ENCODE measurements at places on chromosomes 11 and 22.

DNA sequence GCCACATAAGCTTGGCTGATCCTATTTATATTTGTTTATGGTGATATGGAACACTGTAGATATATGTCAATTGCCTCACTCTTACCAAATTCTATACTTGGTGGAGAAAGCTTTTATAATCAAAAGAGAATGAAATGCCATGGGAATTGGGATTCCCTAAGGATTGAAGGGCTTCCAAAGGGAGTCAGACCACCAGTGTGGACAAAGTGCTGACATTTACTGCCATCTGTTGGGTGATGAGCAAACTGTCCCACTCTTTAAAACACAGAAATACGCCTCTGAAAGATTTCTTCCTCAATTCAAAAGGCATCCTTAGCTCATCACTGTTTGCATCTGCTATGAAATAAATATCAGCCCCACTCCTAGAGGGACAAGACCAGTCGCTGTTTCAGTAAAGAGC lies 7.1 kb downstream of the SLC1A2 start:
- no peak for DNase-seq

GRCh38 chr22:42719133-42719532 lies 1.5 kb downstream of the A4GALT start:
- no peak for DNase-seq

DNA sequence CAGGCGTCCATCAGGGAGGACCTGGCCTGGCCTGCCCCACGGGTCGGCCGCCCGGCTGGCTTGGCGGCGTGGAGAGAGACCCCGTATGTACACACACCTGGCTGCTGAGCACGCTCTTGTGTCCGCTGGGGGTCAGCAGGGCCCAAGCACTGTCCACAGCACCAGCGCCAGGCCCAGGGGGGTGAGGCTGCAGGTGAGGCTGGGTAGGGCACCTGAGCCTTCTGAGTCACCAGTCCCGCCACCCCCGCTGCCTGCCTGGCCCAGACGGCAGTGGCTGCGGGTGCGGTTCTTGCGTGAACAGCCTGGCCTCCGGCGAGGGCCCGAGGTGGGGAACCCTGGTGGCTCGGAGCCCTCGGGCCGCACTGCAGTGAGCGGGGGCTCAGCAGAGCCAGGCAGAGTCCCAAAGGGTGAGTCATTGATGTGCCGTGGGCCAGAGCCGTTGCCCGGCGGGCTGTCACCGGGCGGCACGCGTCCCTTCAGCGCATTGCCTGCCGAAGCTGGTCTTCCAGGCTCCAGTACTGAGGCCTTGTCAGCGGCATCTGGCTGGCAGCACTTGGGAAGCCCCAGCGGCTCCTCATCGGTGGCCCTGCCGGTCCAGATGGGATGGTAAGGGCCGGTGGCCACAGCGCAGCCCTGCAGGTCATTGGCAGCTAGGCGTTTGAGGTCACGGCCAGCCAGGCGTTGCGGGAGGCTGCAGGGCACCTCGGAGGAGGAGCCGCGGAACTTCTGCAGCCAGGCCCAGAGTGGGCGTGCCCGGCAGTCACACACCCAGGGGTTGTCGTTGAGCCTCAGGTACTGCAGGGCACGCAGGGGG lies 26.3 kb downstream of the RTN4R start:
- DNase-seq, result no peak

- no peak for DNase-seq
These were observed 692.1 kb downstream of the NTM start for GRCh38 chr11:132062541-132062940.

DNA sequence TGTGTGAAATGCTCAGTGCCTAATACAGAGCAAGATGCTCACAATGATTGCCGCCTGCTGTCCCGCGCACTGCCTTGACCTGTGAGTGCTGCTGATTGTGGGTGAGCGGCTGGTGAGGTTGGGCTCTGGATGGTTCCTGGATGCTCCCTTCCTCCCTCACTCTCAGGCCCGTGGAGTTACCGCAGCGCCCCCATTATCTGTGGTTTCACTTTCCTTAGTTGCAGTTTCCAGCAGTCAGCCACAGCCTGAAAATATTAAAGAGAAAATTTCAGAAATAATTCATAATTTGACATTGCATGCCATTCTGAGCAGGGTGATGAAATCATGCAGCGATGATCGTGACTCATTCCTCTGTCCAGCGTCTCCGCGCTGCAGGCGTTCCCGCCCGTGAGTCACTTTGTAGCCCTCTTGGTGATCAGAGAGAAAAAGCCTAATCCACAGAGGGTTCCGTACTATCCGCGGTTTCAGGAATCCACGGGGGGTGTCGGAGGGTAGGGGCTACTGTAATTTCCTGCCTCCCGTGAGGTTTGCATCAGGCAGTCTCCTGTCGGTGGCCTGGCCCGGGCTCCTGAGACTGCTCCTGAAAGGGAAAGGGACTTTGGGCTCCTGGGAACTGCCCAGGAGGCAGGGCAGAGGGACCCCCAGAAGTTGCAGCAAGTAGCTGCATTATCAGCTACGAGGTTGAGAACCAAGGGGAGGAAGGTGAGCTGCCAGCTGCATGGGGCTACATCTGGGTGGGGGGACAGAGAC lies 10.6 kb downstream of the RPL3 start:
- no peak for DNase-seq

DNA sequence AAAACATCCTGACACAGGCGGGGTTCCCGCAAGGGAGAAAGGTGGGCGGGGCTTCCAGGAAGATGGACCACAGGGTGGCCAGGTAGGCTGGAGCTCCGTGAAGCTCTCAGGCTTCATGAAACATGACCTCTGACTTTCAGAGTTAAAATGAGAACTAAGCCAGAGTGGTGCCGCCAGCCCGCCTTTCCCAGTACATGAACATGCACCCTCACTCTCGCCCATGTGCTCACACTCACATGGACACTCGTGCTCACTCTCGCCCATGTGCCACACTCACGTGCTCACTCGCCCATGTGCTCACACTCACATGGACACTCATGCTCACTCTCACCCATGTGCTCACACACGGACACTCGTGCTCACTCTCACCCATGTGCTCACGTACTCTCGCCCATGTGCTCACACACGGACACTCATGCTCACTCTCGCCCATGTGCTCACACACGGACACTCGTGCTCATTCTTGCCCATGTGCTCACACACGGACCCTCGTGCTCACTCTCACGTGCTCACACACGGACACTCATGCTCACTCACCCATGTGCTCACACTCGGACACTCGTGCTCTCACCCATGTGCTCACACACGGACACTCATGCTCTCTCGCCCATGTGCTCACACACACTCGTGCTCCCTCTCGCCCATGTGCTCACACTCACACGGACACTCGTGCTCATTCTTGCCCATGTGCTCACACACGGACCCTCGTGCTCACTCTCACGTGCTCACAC lies 10.0 kb downstream of the RNH1 start:
- DNase-seq, result no peak

DNA sequence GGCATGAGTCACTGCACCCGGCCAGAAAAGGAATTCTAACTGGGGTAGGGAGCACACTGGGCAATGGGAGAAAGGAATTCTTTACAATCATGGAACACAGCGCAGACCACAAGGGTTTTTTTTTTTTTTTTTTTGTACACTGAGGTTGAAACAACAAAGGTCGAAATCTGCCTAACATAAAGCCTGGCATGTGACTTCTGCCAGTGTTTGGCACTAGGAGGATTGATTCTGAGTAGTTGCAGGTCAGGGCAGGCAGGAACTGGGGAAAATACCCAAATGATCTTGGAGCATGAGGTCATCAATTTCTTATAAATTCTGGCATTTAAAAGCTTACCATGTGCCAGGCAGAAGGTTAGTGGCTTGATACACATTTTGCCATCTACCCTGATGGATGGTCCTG lies 202.0 kb upstream of the SNX19 start:
- no peak for DNase-seq

DNA sequence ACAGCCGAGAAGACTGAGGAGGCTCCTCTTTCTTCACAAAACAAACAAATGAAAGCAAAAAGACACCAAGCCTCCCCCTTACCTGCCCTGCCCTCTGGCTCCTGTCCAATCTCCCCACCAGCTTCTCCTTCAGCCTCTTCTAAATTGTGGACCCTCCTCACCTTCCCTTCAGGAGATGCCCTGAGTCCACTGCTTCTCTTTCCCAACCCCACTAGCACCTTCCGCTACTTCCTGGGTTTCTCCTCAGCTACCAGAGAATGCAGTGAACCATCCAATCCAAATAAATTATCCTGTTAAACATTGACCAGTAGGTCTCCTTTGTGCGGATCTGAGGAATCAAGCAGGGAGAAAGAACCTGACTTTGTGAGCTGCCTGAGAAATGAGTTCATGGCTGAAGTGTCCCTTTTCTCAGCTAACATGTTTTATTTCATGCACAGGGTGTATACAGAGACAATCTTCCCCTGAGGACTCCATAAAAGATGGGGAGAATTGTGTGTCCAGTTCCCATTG lies 63.2 kb upstream of the VPREB1 start:
- DNase-seq, result no peak

- DNase-seq, result no peak
These were observed 7.5 kb upstream of the FOLR2 start for GRCh38 chr11:72209101-72209500.

DNA sequence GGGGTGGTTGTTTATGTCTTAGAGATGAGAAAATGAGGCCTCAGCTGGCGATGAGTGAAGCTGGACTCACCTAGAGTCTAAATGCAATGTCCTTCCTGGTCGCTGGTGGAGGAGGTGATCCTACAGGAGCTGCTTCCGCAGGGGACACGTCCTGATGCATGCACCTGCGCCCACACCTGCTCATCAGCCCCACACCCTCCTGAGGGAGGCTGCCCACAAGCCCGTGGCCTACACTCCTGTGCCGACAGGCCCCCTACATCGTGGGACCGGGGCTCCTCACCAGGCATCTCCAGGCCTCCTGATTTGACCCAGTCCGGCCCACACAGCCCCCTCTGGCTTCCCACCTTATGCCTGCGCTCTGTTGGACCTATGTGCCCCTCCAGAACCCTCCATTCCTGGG lies 857.2 kb downstream of the TBC1D22A start:
- no peak for DNase-seq

DNA sequence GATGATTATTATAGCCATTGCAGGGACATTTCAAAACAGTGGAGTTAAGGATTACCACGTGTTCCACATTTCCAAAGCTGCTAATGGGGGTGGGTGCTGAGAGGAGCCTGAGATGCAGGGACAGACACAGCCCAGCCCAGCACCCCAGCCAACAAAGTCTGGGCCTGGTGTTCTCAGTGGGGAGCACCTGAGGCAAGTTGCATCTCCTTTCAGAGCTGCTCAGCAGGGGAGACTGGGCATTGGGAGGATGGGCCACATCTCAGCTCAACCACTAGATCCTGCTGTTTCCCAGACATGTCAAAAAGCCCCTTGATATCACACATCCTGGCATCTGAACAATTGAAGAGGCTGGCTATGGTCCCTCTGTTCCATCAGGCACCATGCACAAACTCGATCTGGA lies 458.0 kb upstream of the KIRREL3 start:
- no peak for DNase-seq
